Panc1 (cell line): ENCODE measurements at places on chromosomes 12 and 14. TPM values are rescaled to one million over a fixed set of nuclear protein-coding genes. Genes with fewer than 3 reads are reported as not detected.
A peak's percentile ranks its signal among the peaks of the same experiment; 100 is the strongest.

DNA sequence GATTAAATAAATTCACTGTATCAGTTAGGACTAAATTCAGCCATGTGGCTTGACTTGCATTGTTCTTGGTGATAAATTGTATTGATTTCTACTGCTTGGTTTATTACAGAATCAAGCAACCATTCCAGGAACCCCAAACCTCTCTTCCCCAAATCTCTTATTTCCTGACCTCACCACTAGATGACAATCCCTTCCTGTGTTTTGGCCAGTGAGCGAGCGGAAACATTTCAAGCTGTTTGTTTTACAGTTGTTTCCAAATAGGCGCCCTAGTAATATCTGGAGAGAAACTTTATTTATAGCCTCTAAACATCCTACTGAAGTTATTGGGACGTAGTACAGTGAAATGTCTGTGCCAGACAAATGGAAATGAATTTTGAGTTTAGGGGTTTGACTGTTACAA lies 161.1 kb downstream of the SNAPC1 start:
- no peaks in the 10 kb centered on the region for H3K36me3 ChIP-seq
- DNase-seq, result no peak
- no peaks in the 10 kb centered on the region for H3K27me3 ChIP-seq
- no peak overlapping the region for H3K4me3 ChIP-seq
- H3K27ac ChIP-seq, result no peak overlapping the region

DNA sequence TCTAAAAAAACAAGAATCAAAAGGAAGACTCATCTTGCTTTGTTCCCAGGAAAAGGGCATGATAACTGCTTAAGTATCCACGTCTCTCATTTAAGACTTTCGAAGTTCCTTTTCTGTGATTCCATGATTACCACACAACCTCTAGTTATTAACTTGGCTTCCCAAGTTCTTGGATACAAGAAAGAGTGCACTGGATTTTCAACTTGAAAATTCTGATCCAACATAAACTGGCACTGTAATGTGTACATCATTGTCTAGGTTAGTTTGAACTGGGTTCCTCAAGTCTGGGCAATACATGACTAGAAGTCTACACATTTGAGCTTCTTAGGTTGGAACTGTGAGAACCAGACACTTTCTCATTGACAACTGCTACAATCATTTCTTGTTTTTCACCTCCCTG lies 1.6 kb downstream of the KLHL28 start:
- no peak for DNase-seq
- H3K27ac ChIP-seq, result peak overlapping the region; percentile 81
- H3K4me3 ChIP-seq, result peak overlapping the region; percentile 77
- peaks cover 7% of the 10 kb centered on the region for H3K36me3 ChIP-seq
- no peaks in the 10 kb centered on the region for H3K27me3 ChIP-seq
- peaks cover 9% of the 10 kb centered on the region; the same call in 1 of the 2 replicates for H3K4me1 ChIP-seq

DNA sequence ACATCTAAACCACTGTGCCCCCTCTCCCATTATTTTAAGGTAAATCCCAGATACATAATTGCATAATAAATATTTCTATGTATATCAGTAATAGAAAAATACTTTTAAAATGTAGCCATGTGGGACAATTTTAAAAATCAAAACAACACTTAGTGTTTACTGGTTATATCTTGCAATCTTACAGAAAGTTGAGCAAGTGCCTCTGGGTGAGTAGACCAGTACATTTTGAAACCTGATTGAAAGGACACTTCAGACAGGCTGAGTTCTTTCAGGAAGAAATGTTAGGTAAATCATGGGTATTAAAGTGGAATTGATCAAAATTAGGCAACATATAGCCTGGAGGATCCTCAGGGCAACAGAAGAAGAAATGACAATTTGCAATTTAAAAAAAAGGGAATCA lies 7.2 kb downstream of the SLC38A4 start:
- no peak overlapping the region for H3K27ac ChIP-seq
- no peaks in the 10 kb centered on the region for H3K4me1 ChIP-seq
- H3K4me3 ChIP-seq, result no peak overlapping the region
- no peak for DNase-seq
- H3K27me3 ChIP-seq, result no peaks in the 10 kb centered on the region
- no peaks in the 10 kb centered on the region for H3K36me3 ChIP-seq

- H3K36me3 ChIP-seq, result no peaks in the 10 kb centered on the region
- no peaks in the 10 kb centered on the region for H3K27me3 ChIP-seq
- no peak for DNase-seq
- H3K4me3 ChIP-seq, result no peak overlapping the region
Measured at GRCh38 chr12:66508025-66508424, 170.9 kb downstream of the GRIP1 start.

LBHD2 gene
- not detected for total RNA-seq

DNA sequence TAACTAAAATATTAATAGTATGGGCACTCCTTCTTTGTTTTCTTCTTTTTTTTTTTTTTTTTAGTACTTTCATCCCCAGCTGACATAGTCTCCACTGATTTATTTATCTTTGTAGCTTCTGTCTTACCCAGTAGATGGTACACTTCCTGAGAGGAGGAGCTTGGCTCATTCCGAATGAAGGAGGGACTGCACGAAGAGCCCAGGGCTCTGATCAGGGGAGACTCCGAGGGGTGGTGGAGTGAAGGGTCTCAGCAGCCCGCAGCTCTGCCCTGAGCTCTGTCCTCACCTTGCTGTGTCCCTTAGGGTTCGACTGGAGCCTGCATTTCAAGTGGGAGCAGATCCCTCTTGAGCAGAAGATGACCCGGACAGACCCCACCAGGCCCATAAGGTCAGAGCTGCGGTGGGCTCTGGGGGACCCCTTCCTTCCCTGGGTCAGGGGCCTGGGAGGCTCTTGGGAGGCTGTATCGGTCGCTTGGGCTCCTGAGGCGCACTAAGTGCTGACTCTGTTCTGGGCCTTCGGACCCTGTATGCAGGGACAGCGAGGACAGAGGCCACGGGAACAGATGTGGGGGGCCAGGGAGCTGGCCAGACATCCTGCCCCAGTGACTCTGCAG lies 65.2 kb downstream of the ERH start:
- no peaks in the 10 kb centered on the region for H3K4me1 ChIP-seq
- DNase-seq, result no peak
- no peaks in the 10 kb centered on the region for H3K36me3 ChIP-seq
- no peaks in the 10 kb centered on the region for H3K27me3 ChIP-seq

DNA sequence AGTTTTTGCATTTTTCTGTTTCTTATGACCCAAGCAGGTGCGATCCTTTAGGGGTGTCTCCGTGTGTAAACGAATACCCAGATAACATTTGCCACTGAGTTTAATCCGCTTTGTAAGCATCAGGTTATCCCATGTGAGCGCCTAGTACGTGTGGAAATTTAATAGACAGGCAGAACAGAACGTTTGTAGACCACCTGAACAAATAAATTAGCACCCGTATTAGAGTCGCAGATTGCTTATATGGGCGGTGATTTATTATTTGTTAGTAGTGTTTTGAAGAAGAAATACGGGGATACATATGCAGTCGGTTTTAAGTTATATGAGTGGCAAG lies 325 bp downstream of the C12orf60 start:
- H3K36me3 ChIP-seq, result peaks cover 25% of the 10 kb centered on the region
- no peaks in the 10 kb centered on the region for H3K27me3 ChIP-seq
- H3K27ac ChIP-seq, result peak overlapping the region; percentile 95
- H3K4me1 ChIP-seq, result no peaks in the 10 kb centered on the region; the same call in 1 of the 2 replicates
- no peak for DNase-seq
